Aorta (tissue), 5 donors: ENCODE measurements at places on chromosomes 2 and 18. TPM values are rescaled to one million over a fixed set of nuclear protein-coding genes. Genes with fewer than 3 reads are reported as not detected.

The PDCD1 gene
- 0.39 TPM for total RNA-seq

GRCh38 chr2:150142561-150142960, 344.9 kb downstream of the RND3 start:
- DNase-seq = no peak

- no peak for DNase-seq
These were observed 16.3 kb upstream of the MYO3B start for GRCh38 chr2:170161516-170162270.

The MAB21L4 gene
- not detected for total RNA-seq

DNA sequence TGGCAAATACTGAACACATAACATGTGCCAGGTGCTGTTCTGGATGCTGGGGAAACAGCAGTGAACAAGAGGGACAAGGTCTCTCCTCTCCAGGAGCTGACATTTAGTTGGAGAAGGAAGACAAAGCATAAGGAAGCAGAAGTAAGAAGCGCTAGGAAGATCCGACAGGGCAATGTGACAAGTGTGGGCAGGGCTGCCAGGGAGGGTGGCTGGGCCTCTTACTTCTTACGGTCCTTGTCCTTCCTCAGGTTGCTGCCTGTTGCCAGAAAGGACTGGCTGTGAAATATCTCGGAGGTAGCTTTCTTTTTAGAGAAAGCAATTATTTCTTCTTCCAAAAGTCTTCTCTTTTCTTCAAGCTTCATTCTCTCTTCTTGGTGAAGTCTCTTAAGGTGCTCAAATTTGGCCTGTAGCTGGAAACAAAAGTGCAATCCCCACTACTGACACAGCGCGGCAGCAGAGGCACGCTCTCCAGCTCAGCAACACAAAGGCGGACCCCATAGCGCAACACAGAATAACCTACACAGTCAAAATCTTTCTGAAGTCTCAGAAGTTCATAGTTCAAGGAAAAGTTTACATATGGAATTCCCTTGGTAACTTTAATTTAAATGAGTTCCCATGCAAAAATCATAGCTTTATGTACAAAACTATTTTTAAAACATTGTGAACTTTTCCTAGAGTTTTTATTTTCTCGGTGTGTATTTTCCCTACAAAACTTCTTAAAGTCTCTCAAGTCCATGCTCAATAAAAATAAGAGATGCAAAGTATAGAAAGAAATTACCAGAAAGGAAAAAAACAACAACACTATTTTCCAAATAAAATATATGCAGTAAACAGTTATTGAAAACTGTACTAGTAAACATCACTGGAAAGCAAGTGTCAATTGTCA, 67.7 kb downstream of the SEPTIN10 start:
- no peak for DNase-seq

- DNase-seq = no peak
These were observed 79.0 kb downstream of the TLK1 start for GRCh38 chr2:171081649-171082111.

The ADAM23 gene
- total RNA-seq = 11.1 TPM

The GALR1 gene
- total RNA-seq = not detected

GRCh38 chr2:46763861-46764260, 151.7 kb downstream of the MCFD2 start:
- no peak for DNase-seq

DNA sequence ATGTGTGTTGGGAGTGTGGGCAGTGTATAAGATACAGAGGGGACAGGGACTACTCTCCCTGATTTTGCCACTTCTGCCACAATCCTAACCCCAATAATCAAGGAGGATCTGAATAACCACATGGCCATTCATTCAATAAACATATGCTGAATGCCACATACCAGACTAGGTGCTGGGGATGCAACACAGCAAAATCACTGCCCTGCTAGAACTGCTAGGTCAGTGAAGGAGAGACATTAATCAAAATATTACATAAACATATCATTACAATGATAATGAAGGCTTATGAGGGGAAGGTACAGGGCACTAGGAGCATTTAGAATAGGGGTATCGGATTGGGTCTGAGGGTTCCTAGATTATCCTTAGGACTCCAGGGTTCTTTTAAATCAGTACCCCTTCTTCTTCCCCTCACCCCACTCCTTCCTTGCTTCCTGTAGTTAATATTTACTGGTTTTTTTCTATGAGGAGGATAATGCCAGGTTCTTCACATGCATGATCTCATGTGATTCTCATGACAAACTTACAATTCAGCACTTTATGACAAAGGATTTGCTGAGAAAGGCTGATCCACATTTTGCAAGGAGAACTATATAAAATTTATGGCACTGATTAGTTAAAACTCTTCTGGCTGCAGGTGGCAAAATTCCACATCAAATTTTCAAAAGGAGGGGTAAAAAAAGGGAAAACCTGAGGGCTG, 56.4 kb upstream of the PCBP1 start:
- DNase-seq = no peak

DNA sequence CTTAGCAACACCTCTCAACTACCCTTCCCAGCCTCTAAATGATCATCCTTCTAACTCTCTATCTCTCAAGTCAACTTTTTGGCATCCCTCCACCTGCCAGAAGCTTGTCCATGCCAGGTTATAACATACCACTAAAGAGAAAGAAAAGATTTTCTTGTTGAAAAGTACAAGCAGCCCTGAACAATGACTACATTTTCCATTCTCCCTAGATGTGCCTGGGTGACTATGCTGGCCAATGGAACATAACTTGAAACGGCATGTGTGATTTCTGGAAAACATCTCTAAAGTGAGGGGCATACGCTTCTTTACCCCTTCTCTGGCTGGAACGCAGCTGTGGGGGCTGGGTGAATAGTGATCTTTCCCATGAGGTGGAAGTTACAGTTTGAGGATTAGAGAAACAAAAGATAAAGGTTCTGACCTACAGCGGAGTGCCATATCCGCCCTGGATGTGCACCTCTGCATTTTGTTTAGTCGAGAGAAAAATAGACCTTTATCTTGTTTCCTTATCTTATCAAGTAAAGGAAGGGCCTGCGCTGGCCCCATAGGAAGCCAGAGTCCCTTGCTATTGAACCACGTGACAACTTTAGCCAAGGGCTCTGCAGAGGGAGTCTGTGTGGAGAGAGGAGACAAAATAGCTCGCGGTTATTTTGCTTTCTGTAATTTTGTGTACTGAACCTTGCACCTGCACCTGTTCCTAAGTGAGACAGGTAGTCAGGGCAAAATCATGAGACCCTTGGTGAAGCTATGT, 436.8 kb downstream of the TGIF1 start:
- no peak for DNase-seq

- DNase-seq = no peak
These were observed 134.7 kb downstream of the TPGS2 start for GRCh38 chr18:36693931-36694620.

GRCh38 chr2:11955884-11956291, 209.5 kb downstream of the LPIN1 start:
- no peak for DNase-seq

DNA sequence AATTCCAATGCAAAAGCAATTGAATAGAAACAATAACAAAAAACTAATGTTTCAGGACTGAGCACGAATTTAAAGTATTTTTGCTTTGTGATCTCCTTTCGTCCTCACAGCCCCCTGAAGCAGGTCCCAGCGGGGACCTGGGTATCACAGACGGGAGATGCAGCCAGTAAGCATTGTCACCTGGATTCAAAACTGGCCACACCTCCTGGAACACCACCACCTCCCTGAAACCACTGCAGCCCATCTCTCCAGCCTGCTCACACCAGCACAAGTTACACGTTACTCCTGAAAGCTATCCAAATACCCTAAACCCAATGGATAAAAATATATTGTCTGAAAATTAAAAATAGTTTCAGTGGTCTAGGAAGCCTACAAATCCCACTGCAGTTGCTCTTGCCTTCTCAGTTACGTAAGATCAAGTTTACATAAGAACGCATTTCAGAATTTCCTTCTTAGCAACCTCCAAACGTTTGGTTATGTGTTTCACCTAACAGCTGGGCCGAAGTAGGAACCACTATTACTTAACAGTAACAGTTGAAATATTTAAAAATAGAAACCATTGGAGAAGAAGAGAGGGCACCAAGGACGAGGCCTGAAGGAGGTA, 178.0 kb downstream of the HDAC4 start:
- DNase-seq = no peak

DNA sequence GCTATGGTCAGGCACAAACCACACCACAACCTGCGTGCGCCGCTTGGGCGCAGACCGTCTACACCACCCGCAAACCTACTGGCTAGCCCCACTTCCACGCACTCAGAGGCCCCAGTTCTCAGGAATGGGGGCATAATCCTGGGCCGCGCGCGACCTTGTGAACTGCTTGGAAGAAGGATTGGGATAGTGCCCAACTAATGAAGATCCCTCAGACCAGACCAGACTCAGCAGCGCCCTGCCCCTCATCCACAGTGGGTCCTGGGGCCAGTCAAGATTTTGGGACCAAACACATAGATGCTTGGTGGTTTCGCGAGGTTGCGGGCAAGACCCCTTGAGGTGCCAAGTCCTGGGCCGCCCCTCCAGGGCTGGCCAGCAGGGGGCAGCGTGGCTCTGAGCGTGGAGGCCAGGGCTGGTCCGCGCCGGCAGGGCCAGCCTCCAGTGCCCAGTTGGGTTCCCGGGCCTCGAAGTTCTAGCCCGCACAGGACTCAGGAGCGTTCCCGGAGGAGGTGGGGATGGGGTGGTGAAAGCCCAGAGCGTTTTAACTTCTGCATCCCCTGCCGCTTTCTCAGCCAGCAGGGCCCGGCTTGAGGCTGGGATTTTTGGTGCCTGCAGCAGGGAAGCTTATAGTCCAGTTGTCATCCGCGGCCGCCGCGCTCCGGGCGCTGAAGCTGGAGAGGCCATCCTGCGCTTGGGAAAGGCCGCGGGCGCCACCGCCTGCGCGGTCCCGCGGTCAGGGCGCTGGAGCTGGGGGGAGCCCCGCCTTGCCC, 8.3 kb downstream of the OSR1 start:
- peak; percentile 87 for DNase-seq

DNA sequence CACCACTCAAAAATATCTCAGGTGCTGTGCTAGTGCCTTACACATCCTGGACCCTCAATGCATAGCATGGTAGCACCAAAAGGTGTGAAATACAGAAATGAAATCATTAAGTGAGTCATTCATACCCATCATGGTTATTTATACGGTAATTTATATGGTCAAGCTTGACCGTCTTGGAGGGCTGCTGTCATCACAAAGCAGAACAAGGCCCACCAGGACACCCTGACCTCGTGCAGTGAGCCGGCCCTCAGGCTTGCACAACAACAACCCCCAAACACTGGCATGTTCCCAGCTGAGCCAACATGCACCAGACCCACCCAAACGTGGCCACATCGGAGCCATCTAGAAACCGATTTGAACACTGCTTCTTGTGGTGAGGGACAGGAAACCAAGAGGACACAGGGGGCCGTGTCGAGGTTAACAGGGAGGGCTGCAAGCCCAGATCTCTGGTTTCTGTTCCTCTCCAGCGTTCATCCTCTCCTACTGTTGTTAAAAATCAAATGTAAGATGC, 378.5 kb upstream of the ID2 start:
- peak; percentile 80 for DNase-seq

- DNase-seq = no peak
These were observed 66.0 kb downstream of the NOL10 start for GRCh38 chr2:10623776-10624175.

The GPC1 gene
- 32.3 TPM for total RNA-seq

DNA sequence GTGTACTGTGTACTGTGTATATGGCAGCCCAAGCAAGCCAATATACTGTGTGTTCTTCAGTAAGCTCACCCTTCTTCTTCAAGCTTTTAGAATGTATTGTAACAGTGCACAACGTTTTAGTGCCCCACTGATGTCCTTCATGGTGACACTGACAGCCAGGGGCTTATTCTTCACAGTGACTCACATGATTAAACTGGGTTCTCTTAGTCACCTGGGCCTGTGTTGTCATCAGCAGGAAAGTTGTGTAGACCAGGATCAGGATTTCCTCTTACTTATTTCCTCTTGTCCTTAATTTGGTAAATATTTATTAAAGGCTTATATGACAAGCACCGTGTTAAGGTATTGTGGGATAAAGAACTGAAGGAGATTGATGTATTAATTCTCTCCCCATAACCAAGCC, 67.9 kb upstream of the THOC1 start:
- no peak for DNase-seq

DNA sequence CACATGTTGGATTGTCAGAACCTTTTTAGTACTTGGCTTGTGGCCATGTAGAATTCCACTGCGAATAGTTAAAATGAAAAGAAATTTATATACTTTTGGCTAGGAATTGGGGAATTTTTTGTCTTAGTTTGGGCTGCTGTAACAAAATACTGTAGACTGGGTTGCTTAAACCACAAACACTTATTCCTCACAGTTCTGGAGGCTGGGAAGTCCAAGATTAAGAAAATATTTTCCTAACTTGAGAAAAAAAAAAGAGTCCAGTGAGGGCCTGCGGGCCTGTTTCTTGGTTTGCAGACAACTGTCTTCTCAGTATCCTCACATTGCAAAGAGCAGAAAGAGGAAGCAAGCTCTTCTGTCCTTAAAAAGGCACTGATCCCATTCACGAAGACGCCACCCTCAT, 81.9 kb downstream of the CD226 start:
- no peak for DNase-seq

DNA sequence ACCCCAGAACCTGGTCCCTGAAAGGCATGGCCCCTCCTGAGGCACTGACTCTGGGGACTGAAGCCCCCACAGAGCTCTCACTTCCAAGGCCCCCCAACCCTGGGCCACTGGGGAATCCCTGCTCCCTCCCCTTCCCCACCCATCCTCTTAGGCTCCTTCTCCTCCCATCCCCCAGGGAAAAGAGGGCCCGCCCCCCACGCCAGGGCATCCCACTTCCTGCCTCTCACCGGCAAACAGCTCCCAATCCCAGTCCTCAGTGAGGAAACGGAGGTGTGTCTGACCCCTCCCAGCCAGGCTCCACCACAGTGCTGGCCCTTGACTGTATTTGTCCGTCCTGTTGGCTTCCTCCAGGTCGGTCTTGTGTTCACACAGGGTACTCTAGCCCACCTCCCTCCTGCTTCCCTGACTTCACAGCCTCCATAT, 35.0 kb upstream of the PTMA start:
- DNase-seq = no peak

- no peak for DNase-seq
These were observed 24.0 kb downstream of the ZNF385B start for GRCh38 chr2:179837408-179837807.

DNA sequence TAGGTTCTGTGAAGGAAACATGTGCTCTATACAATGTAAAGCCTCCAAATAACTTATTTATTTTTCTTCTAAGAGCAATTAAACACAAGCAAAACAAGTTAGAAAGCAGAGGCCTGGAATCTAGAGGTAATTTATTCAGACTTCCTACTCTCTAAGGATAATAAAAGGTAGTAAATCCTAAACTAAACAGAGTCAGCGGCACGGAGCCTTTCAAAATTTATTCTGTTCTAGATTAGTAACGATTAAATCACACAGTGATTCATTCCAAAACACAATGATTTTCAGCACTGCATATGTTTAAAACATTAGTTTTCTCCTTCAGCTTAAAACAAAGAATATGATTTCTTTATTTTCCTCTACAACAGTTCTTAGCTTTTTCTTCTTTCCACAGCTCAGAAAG, 160.9 kb downstream of the FBXO15 start:
- no peak for DNase-seq

DNA sequence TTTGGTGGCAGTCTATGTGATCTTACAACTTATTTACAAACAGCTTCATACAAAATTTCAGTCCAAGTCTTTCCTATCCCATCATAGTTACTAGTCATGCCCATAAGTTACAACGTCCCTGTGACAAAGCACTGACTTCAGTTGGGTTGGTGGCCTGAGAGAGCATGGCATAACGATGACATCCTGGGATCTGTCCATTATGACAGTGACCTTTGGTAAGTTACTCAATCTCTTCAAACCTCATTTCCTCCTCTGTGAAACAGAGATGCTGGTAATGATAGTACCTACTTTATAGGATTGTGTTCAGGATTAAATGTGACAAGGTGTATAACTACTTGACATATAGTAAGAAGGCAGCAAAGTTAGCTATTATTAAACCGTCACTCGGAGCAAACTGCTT, 55.4 kb upstream of the ATP5MC3 start:
- DNase-seq = no peak
